NCI-H187 (cell line): ENCODE measurements at places on chromosomes 3 and 15.

- DNase-seq, result no peak
Measured at GRCh38 chr3:58874795-58875194, 175.0 kb downstream of the CFAP20DC start.

DNA sequence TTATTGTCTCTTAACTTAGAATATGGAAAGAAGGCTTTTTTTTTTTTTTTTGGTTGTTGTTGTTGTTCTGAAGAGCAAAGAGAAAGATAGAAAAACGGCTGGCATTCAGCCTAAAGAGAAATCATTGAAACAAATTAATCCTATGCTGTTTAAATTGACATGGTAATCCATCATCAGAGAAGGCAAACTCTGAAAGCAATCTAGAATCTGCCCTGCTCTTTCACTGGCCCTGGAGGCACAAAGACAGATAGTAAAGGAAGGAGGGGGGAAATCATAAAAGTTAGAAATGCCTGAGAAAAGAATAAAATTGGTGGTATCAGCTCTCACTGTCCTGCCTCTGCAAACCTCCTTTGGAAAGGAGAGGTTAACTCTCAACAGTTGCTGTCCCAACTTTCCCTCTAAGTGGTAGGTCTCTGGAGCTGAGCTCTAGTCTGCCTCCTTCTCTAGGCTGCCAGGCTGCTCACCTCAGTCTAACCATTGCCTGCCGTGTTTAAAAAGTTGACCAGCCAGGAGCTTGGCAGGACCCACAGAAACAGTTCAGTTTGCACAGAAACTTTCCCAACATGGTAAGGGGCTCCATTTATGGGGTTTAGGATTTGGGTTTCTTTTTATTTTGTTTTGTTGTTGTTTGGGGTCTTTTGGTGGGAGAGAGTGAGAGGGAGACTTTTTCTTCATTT, 13.4 kb upstream of the NR2F2 start:
- no peak for DNase-seq

DNA sequence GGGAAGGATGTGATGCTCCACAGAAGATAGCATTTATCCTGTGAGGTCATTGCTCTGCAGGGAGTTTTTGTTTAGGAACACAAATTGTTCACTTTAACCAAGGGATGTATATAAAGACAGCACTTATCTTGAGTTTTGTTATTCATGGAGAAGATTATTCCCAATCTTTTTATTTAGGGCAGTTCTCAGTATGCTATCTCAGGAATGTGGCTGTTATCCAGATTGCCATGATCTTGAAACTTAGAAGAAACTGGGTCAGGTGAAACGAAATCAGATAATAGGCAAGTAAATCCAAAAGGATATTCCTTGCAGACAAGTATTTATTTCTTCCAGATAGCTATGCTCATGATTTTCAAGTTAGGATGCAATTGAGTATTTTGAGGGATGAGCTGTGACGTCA, 19.3 kb upstream of the TMEM42 start:
- no peak for DNase-seq

DNA sequence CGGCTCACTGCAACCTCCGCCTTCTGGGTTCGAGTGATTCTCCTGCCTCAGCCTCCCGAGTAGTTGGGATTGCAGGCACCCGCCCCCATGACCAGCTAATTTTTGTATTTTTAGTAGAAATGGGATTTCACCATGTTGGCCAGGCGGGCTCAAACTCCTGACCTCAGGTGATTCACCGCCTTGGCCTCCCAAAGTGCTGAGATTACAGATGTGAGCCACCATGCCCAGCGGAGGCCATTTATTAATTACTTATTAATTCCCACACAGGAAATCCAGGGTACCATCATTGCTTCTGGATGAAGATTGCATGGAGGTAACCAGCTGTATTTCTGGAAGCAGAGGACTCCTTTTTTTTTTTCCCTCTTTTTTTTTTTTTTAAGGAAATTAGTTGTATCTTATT, 37.8 kb downstream of the MAP4 start:
- DNase-seq, result no peak

DNA sequence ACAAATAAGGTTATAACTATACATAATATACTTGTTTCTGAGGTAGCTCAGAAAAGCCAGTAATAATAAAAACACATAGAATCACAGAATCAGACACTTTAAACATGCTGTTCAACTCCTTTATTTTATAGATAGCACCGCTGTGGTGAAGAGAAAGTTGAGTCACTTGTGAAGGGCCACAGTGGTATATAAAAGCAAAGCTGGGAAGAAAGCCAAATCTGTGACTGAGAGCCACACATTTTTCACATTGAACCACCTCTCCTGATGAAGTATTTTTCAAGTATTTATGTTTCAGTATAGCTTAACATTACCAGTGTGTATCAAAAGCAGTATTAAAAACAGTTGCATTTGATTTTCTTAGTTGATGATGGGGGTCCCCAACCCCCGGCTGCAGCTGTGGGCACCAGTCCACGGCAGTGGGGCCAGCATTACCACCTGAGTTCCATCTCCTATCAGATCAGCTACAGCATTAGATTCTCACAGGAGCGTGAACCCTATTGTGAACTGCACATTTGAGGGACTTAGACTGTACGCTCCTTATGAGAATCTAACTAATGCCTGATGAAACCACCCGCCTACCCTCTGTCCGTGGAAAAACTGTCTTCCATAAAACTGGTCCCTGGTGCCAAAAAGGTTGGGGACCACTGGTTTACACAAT, 46.2 kb downstream of the TBL1XR1 start:
- DNase-seq, result no peak

- DNase-seq, result no peak
Measured at GRCh38 chr3:64805978-64806377, 118.2 kb upstream of the ADAMTS9 start.

DNA sequence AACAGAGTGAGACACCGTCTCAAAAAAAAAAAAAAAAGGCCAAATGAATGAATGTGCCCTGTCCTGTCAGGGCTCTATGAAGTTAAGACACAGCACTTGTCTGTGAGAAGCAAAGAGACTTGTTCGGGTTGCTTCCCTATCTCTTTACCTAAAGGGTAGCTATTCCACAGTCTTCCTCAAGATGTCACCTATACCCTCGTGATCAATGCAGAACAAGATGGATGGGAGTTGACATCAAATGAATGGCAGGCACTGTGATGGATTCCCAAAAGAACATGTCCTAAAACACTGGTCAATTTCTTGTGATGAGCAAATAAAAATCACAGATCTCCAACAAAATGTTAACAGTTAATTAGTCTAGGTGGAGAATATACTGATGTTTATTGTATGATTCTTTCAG, 9.5 kb downstream of the TADA3 start:
- DNase-seq, result no peak

- DNase-seq, result no peak
Measured at GRCh38 chr15:92130244-92130643, 263.4 kb upstream of the ST8SIA2 start.

GRCh38 chr15:70014860-70015490, 82.7 kb downstream of the TLE3 start:
- no peak for DNase-seq

GRCh38 chr3:149283401-149283800, 50.0 kb downstream of the TM4SF18 start:
- no peak for DNase-seq

DNA sequence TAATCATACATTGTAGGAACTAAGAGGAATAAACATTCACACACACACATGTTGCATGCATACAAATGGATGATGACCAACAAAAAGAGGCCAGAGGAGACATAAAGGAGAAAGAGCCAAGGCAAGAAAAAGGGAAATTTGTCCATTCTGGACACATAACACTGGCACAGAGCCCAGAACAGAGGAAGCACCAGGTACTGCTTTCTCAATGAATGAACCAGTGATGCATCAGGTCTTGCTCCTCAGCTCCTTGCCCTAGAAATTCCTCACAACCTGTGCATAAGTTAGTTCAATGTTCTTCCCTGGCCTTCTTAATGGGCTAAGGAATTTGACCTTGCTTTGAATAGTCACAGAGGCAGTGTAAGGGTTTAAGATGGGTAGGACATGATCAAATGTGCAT, 270.3 kb downstream of the ERC2 start:
- DNase-seq, result no peak

DNA sequence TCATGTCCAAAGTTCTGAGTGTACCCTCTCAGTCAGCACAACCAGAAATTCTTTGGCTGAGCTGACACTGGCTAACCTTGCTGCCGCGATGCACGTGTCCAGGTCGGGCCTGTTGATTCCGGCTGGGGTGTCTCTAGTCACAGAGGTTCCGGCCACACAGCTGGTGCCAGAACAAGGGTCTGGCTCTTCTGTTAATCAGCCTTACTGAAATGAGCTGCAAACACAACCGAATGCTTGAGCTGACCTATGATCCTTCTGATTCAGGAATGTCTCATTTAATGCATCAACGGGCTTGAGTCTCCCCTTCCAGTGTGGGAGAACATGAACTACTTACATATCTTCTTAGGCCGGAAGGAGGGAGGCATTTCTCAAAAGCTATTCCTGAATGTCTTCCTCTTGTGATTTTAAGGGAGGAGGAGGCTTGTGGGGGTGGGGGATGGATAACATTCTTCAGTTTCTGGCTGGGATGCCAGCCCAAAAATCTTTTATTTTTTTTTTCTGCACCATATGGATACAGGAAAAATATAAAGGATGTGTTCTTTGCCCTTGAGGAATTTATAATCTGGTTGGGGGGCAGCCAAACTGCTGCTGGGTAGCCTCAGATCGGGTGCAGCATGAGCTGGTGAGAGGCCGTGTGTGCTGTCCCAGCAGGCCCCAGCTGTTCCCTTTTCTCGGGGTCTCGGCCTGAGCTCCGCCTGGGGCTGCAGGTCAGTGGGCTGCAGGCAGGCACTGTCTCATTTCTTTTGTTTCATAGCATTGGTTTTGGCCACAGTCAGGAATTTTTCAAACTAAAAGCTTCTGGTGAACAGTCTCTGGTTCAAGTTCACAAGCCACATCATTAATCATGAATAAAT, 319.1 kb upstream of the TBL1XR1 start:
- DNase-seq, result no peak

GRCh38 chr3:115082260-115082659, 64.8 kb downstream of the ZBTB20 start:
- no peak for DNase-seq

- DNase-seq, result no peak
Measured at GRCh38 chr15:52052066-52052935, 33.3 kb downstream of the MAPK6 start.

GRCh38 chr3:152281133-152281713, 12.5 kb downstream of the MBNL1 start:
- no peak for DNase-seq

DNA sequence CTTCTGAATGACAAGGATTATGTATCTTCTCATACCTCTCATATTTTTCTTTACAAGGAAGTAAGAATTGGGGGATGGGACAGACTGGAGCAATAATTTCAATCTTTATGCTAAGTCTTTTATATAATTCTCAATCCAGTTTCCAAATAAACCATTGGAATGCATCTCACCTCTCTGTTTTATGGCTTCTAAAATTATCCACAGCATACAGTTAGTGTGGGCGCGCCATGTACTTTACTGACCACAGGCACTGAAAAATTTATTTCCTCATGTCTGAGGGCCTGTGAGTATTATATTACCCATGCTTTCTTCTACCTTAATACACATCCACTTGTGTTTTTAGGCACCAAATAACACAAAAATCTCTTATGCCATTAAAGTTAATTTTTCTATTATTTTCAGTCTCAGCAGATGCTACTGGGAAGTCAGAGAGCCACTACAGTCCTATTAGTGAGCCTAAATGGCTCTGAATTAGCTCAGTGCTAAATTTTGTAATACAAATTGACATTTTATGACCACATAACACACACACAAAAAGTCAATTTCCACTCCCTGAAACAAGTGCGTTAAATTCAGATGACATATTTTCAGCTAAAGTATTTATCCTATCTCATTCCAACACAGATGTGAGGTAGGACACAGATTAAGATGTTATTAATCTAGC, 39.3 kb downstream of the SLITRK3 start:
- DNase-seq, result no peak

DNA sequence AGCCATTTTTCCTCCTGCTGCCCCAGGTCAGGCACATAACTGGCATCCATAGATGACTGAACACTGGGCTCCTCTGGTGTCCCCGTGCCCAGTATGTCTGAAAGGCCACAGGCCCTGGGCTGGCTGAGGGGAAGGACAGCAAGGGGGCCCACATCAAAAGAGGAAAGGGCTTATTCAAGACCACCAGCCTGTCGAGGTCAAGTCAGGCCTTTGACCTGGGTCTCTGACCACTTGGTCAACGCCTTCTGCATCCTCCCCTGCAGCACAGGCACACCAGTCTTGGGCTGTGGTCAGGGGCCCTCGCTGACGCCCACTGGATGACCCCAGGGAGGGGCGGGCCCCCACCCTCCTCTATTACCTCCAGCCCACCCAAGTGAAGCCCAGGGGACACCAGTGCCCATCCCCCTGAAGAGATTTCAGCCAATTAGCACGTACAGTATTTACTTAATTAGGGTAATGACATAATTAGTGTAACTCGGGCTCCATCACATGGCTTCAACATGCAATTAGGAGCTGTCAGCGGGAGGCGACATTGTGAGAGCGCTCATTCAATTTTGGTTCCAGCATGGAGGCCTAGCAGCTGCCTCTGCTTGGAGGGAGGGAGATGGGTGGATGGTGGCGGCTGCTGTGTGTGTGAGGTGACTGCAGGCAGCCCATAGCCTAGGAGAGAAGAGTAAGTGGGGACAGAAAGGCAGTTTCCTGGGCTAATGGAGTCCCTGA, 13.5 kb upstream of the DNAH1 start:
- DNase-seq, result no peak

DNA sequence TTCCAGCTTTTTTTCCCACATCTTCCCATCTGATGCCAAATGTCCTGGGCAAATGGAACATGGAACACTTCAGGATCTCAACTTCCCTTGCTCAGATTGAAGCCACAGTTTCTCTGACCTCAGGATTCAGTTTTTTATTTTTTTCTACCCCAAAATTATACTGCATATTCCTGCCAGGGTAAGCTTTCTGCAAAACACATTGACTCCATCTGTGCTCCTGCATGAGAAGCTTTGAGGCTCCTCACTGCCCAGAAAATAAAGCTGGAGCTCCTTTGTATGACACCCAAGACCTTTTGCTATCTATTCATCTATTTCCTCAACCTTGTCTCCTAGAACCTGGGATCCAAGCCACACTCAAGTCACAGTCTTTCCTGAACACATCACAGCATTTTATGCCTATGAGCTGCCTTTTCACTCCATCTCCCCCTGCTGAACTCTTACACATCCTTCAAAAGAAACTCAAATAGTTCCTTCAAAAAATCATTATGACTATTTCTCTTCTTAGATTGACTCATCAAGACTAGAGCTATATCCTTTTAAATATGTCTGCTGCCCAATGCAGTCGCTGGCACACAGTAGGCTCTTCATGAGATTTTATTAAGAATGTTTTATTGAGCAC, 57.4 kb upstream of the PSMD6 start:
- DNase-seq, result no peak

- DNase-seq, result no peak
Measured at GRCh38 chr3:8988791-8989558, 25.7 kb upstream of the RAD18 start.

GRCh38 chr15:66950114-66950513, 115.3 kb upstream of the SMAD3 start:
- DNase-seq, result no peak

GRCh38 chr3:118548434-118548833, 486.2 kb downstream of the IGSF11 start:
- no peak for DNase-seq

- no peak for DNase-seq
Measured at GRCh38 chr15:91126080-91126479, 26.0 kb downstream of the SV2B start.

- no peak for DNase-seq
Measured at GRCh38 chr3:32237670-32238452, 619 bp upstream of the CMTM8 start.
